ENCODE measurements at places on chromosomes 6 and 20.

DNA sequence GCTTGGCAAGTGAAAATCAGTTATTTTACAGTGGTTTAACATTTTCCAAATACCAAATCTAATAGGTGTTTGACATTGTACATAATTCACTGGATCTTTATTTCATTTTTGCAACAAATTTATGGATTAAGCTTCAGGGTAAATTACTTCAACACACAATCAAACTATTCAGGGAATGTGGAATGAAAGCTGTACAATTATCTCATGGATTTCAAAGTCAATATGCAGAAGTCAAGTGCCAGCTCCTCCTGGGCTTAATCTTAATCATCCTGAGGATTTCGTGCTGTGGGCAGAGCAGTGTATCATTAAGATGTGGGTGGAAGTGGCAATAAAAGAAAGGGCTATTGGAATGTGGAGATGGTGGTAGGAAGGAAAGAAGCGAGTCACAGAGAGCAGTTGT lies 548.8 kb downstream of the COL12A1 start:
- DNase-seq = no peak

DNA sequence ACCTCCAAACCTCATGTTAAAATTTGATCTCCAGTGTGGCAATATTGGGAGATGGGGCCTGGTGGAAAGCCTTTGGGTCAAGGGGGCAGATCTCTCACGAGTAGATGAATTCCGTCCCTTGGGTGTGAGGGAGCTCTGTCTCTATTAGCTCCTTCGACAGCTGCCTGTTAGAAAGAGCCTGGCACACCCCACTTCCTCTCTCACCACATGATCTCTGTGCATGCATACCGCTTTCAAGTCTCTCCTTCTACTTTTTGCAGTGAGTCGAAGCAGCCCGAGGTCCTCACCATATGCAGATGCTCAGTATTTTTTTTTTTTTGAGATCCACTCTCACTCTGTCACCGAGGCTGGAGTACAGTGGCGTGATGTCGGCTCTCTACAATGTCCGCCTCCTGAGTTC lies 176.9 kb downstream of the SYNDIG1 start:
- no peak for DNase-seq

GRCh38 chr6:161744211-161745067 lies 470.6 kb upstream of the AGPAT4 start:
- DNase-seq = no peak

- no peak for DNase-seq
These were observed 54.8 kb upstream of the AKIRIN2 start for GRCh38 chr6:87756858-87757257.

- no peak for DNase-seq
These were observed 12.9 kb upstream of the GLP1R start for GRCh38 chr6:39035681-39036080.

- no peak for DNase-seq
These were observed 5.7 kb upstream of the PXDC1 start for GRCh38 chr6:3757241-3757641.

- no peak for DNase-seq
These were observed 125.5 kb upstream of the TMEM170B start for GRCh38 chr6:11412011-11412424.

- no peak for DNase-seq
These were observed 61.4 kb upstream of the CSE1L start for GRCh38 chr20:48984575-48985219.

- DNase-seq = no peak
These were observed 74.8 kb downstream of the ADGRB3 start for GRCh38 chr6:68709882-68710281.

- no peak for DNase-seq
These were observed 221.4 kb downstream of the PKHD1 start for GRCh38 chr6:51865996-51866395.

GRCh38 chr20:32052778-32053362 lies 828 bp downstream of the HCK start:
- DNase-seq = no peak

DNA sequence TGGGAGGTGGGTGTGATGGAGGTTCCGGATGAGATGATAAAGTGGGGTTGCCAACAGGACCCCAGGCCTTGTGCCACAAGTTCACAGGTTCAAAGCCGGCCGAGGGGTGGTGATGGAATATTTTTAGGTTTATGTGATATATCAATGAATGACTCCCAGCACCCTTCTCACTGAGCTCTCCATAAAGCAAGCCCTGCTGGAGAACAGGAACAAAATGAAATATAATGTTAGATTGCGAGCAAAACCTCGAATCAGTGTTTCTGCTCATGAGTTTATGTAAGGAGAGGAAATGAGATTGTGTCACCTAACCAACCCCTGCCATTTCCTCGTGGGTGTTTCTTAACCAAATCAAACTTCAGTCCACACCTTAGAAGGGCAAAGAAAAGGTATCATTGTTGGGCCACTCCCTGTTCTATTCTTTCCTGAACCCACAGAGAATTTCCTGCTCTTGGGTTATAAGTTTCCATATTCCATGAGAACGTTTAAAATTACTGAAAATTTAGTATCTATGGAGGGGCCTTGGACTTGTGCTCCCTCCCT lies 192.2 kb upstream of the EXOC2 start:
- no peak for DNase-seq

- DNase-seq = peak; percentile 37
These were observed 39.3 kb downstream of the BEND3 start for GRCh38 chr6:107075951-107076381.

DNA sequence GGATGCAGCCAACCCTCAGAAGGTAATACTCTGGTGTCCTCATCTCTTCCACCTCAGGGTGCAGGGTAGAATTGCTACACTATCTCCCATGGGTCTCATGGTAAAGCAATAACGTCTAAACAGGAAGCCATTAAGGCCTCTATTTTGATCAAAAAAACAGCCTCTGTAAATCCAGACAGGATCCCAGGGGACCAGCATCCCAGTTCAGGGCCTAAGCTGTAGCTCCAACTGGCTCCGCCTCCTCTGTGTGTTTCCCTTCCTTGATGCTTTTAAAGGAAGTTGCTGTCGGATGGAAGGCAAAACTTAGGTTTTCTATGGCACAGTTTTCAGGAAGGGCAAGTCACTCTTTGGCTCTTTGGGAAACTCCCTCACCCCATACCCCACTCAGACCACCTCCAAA lies 222.0 kb downstream of the MAFB start:
- no peak for DNase-seq

DNA sequence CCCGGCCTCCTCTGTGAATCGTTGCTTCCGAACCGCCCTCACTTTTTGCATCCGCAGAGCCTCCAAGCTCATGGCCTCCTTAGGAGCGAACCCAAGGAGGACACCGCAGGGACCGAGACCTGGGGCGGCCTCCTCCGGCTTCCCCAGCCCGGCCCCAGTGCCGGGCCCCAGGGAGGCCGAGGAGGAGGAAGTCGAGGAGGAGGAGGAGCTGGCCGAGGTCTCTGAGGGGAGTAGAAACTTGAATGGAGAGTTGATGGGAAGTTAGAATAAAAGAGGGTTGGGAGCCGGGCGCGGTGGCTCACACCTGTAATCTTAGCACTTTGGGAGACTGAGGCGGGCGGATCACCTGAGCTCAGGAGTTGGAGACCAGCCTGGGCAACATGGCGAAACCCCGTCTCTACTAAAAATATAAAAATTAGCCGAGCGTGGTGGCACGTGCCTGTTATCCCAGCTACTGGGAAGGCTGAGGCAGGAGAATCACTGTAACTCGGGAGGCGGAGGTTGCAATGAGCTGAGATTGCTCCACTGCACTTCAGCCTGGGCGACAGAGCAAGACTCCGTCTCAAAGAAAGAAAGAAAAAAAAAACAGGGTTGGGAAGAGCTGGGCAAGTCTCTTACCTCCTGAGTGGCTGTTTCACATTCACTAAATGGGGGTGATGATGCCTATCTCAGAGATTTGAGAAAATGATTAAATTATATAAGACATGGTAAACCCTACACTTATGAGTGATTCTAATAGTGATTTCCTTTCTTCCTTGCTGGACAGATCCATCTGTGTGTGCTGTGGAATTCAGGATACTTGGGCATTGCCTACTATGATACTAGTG lies 805 bp downstream of the MSH5 start:
- DNase-seq = no peak

Data from lung (tissue), 17 donors.